Hematopoietic multipotent progenitor cell treated with erythropoietin and hydrocortisone succinate and interleukin-3 and kit ligand, for 17 days (in vitro differentiated cells): ENCODE measurements at places on chromosomes 2 and 18.

GRCh38 chr2:136208682-136209420 is 90.9 kb upstream of the CXCR4 start:
- DNase-seq = no peak

DNA sequence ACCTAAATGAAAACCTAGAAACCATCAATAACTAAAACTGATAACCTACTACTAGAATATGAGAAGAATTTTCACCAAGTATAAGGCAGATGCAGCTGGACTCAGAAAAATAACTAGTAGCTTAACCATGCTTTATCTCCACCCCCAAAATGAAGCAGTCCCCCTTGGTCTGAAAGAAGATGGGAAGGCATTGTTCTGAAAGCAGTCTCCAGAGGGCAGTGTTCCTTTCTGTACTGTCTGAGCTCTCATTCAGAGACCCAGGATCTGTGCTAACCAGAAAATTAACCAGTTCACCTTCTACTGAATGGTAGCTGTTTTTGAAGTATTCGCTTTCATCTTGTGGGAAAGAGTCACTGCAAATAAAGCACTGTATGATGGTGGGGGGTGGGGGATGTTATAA is 273.0 kb downstream of the PDE11A start:
- DNase-seq = no peak

- DNase-seq = no peak
Measured at GRCh38 chr18:30072609-30073385, 969.7 kb downstream of the DSC3 start.

DNA sequence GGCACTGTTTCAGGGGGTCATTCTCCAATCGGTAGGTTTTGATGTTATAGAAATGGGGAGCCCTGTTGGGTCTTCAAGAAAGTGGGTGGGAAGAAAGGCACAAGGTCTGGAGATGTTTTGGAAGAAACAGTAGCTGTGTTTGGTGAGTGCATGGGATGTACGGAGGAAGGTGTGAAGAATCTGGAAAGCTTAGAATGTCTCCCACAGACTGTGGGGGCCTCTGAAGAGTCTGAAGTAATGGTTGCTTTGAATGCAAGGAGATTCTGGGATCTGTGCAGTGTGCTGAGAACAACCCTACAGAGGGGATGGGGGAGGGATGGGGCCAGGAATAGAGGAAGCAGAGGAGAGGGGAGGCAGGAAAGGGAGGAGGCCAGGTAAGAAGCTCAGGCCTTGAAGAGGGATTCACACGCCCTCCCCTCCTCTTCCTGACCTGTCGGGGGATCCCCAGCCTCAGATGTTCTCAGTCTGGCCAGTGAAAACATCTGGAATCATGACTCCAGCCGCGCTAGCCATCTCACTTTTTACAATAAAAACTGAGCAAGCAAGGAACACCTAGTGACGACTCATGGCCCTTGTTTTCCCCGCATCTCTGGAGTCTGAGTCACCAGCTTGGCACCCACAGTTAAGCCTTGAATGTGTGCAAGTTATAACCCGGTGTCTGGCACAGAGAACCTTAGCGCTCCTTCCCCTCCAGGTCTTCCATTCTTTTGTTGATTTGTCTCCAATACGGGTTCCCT is 74.2 kb downstream of the SH3BP4 start:
- DNase-seq = no peak

- DNase-seq = no peak
Measured at GRCh38 chr2:144430722-144431391, 89.1 kb downstream of the ZEB2 start.

- no peak for DNase-seq
Measured at GRCh38 chr18:63267975-63268721, 51.4 kb downstream of the BCL2 start.

- no peak for DNase-seq
Measured at GRCh38 chr2:176157499-176158185, 535 bp downstream of the HOXD3 start.

DNA sequence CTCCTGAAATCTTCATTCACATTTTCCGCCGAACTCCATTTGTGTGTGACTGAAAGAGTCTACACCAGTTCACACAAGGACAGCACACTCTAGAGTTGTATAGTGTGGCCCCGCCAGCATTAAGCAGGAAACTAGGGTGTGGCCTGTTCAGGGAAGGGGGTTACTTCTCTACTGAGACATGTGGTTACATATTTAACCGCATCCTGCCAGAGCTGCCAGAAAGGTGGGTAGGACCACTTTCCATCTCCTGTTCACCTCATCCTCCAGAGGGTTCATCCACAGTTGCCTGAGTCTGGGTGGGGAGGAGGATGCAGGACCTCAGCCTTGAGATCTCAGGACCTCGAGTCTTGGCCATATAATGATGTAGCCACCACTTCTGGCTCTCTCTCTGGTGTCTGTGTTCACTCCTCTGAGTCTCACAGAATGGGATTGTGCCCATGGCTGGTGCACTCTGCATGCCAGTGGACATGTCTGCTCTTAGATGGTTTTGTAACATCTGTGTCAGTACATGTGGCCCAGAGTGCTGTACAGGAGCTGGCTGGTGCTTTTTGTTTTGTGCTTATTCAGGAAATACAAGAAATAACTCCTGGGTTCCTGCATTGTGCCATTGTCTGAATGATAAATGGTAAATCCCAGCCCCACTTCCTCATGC is 7.7 kb upstream of the SP140L start:
- DNase-seq = no peak

GRCh38 chr2:215358312-215358845 is 46.5 kb downstream of the ATIC start:
- no peak for DNase-seq

- DNase-seq = no peak
Measured at GRCh38 chr2:177282181-177282641, 17.7 kb upstream of the NFE2L2 start.

DNA sequence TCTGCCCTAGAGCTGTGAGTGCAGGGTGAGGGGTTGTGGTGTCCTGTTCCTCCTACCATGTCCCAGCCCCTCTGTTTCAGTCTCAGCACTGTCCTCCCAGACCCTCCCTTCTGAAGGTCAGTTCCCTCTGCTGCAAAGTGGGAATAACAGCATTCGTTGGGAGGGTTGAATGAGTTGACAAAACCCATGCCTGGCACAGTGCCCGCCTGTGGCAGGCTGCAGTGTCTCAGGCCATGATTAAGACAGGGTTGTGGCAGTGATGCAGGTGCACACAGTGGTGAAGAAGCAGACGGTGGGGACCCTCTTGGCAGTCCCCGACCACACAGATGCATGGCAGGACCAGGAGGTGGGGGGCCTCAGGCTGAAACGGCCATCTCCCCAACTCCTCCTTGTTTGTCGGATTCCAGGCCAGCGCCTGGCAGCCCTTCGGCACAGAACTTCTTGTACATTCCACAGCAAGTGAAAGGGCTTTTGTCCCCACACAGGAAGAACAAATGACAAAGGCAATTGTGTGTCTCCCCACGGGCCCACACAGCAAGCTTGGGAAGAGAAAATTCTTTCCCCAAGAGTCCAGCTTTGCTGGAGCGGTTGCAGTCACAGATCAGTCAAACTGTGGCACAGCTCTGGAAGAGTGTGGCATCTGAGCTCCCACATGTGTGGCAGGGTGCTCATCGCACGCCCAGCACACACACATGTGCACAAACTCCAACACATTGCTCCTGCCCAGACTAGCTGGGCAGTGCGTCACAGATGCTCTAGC is 92.0 kb upstream of the MSH2 start:
- peak; percentile 88 for DNase-seq

GRCh38 chr2:126886211-126886915 is 12.3 kb upstream of the TEX51 start:
- peak; percentile 26 for DNase-seq

- DNase-seq = no peak
Measured at GRCh38 chr2:102761763-102762162, at the start of gene TMEM182. TMEM182 (plus strand) TSS chr2:102762031; CDS start chr2:102762218, 187 bp downstream.

DNA sequence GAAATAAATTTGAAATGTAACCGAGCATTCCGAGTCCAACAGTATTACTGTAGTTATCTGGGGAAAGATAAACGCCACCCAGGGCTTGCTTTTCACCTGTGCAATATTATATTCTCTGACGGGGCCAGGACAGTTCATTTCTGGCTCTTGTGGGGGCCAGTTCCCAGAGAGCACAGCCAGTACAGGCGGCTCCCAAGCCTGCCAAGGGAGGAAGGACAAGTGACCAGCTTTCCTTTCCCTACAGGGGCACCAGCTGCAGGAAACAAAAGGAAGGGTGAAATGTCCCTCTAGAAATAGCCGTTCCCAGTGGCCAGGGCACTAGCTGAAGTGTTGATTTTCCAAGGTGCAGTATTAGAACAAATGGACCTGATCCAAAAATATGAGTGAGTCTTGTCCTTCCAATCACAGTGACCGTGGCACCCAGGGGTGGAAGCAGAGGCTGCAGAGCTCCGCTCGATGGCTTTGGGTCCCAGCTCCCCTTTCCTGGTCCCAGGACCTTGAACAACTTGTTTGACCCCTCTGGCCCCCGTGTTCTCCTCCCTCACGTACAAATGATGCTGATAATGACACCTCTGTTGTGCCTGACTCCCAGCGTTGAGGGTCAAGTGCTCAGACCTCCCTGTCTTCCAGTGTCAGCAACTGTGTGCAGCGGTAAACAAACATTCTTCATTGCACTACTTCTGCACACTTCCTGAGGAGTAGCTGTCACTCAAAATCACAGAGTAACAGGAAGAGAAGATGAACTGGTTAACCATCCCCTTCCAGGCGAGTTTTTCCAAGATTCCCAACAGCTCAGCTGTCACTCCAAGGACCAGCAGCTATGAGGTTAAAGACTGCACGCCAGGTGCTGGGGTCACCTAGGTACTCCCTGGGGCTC is 40.9 kb downstream of the GYPC start:
- no peak for DNase-seq
